ENCODE measurements at places on chromosomes 6 and 20.

DNA sequence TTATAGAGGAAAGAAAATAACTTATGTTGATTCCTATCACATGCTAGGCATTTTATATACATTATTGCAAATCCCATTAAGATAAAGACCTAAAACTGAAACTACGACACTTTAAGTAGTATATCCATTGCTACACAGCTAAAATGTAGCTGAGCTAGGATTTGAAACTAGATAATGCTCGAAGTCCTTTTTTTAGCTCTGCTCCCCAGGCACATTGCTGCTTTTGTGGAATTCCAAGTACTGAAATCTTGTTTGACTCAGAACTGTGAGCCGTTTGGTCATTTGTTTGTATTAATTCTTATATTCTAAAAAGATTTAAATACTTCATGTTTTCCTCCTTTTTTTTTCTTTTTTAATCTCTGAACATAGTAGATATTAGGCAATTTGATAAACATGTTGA is 644.8 kb downstream of the HACE1 start:
- DNase-seq, result no peak

- DNase-seq, result peak; percentile 51
Observed at GRCh38 chr20:33689973-33690372, 3.8 kb upstream of the E2F1 start.

- no peak for DNase-seq
Observed at GRCh38 chr6:117918454-117918853, 11.4 kb downstream of the SLC35F1 start.

GRCh38 chr6:103105686-103106085 is 1712.2 kb downstream of the GRIK2 start:
- DNase-seq, result no peak

DNA sequence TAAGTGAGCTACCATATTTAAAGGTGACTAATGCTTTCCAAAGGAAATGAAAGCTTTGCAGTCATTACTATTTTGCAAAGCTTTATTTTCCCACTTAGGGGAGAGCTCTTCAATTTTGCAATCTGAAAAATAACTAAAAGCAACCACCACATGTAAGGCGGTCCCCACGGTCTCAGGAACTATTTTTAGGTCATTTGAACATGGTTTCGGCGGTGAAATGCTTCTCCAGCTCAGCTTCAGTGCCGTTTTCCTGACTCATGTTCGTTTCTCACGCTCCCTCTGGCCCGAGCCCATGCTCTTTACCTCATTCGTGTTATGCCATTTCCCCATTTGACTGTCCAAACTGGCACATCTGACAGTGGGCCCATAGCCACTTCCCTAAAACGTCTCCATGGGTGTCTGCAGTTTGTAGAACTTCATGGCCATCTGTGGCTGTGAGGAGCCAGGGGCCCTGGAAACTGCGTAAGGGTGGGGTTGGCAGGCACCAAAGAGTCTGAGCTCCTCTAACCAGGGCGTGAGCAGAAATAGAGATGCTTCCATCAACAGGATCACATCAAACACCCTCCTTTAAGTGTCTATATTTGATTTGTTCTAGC is 46.5 kb downstream of the ADTRP start:
- peak; percentile 46 for DNase-seq

DNA sequence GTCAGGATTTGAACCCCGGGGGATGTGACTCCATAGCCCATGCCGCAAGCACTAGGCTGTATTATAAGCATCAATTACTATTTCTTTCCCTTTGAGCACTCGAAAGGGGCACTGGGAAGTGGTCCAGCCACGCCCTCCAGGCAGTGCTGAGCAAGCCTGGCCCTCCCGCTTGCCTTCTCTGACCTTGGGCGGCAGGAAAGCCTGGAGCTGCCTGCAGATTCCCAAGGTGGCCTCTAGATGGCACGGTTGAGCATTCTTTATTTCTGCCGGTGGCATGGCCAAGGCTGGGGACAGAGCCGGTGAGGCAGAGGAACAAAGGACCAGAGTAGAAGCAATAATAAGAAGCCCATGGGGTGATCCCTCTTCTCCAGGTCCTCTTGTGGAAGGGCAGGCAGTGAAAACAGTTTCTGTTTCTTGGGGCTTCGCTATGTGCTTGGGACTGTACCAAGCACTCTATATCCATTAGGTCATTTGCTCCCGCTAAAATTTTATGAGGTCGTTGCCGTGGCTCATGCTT is 32.0 kb downstream of the ARHGAP40 start:
- peak; percentile 62 for DNase-seq

DNA sequence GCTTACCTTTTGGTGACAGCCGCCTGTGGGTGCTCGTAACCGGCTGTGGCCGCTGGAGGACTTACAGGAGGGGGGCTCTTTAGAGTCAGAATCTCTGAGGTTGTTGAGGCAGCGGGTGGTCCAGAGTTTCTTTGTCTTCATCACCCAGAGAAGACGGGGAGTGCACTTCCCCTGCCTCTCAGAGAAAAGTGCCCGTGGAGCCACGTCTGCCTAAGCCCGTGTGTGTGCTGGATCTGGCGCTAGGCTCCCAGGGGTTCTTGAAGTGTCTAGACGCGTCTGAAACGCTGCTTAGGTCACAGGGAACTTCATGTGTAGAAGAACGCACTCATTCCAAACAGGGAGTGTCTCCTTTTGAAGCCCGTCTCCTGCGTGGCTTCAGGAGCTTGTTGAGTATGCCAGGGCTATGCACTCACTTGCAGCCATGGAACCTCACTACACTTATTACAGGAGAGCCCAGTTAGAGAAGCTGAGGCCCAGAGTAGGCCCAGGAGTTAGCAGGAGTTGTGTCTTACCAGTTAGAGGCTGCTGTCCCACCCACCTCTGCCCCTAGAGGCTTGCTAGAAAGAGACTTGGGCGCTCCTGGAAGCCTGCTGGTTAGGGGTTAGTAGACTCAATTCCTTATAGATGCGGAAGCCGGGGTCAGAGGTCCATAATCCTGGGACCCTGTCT is 1.3 kb downstream of the LSM14B start:
- no peak for DNase-seq

DNA sequence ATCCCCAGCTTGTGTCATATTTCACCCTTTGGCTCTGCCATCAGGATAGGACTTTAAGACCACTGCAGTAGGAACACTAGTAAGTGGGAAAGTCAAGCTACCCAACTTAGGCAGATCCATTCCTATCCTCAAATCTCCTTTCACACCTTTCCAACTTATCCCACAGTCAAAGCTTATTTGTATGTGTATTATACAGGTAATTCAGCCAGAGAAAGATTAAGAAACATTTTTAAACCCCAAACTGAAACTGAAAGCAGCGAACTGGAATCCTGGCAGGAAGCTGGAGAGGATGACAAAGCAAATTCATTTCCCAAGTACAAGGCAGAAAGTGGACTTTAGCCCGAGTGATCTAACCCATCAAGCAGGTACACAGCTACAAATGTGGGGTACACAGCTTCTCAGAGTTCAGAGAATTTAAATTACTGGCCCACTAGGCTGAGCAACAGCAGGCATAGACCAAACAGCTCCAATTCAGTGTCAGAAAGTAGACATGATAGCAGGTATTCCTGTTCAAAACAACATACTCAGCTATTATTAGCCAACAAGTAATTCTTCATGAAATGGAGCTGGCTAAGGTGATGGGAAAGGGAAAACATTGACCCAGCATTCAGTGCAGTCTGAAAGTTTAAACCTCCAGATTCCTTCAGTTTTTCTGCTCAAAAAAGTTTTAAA is 39.1 kb downstream of the ILRUN start:
- DNase-seq, result peak; percentile 55

DNA sequence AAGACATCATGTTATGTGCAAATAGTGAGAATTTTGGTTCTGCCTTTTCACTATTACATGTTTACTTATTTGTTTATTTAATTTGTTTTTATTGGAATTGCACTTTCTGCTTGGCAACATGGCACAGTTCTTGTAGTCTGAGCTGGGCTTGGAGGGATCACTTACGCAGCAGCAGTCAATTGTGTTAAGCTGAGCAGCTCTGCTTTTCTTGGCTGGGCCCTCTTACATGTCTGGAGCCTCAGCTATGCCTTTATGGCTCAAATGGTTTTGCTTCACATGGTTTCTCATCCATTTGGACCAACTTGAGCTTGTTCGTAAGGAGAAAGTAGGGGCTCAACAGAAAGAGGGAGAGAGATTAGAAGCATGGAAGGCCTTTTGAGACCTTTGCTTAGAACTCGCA is 327.5 kb upstream of the EPHA7 start:
- DNase-seq, result no peak

DNA sequence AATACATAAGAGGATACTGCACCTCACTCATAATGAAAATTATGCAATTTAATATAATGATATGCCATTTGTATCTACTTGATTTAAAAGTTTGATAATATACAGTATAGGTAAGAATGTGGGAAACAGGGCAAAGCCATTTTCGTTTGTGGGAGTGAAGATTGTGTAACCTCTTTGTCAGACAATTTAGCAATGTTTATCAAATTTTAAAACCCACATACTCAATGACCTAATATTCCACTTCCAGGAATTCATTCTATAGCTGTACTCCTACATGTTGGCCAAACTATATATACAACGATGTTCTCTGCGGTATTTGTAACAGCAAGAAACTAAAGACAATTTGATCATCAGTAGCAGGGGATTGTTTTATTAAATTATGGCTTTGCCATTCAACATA is 17.8 kb upstream of the FKBP5 start:
- DNase-seq, result no peak

GRCh38 chr6:131199568-131200272 is 64.5 kb downstream of the AKAP7 start:
- DNase-seq, result peak; percentile 89

- DNase-seq, result no peak
Observed at GRCh38 chr20:60629206-60629605, 622.9 kb upstream of the CDH4 start.

DNA sequence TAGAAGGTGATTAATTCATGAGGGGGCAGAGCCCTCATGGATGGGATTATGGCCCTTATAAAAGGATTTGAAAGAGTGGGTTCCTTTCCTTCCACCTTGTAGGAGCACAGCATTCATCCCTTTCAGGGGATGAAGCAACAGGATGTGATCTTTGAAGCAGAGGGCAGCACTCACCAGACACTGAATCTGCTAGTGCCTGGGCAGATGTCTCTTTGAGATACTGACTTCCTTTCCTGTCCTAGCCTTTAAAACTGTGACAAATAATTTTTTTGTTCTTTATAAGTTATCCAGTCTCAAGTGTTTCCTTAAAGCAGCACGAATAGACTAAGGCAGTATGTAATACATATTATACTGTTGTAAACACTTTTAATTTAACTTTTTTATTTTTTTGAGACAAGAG is 538.6 kb upstream of the RNF217 start:
- DNase-seq, result no peak

DNA sequence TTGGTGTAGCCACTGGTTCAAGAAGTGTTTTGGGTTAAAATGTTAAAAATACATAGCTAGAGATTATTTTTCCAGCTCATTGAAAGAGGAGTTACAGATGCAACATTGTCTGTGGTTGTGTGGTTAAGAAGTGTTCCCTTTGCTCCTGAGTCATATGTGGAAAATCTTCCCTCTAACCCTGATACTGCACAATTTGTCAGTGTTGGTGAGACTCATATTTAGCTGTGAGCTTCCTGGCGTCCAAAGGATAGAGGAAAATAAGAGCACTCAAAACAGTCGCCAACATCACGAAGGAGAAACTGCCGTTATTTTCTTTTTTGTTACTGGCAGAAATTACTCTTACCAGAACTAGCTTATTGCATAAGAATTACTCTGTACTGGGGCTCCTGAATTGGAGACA is 250.4 kb downstream of the CDH4 start:
- DNase-seq, result no peak

DNA sequence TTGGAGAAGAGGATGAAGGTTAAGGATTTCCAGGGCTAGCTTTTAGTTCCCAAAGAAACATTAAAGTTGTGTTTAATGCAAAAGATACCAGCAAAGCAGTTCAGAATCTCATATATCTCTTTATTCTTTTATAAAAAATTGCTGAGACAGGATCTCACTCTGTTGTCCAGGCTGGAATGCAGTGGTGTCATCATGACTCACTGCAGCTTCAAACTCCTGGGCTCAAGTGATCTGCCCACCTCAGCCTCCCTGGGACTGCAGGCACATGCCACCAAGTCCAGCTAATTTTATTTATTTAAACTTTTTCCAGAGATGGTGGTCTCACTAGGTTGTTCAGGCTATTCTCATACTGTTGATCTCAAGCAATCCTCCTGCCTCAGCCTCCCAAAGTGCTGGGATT is 41.1 kb upstream of the CAP2 start:
- DNase-seq, result no peak

DNA sequence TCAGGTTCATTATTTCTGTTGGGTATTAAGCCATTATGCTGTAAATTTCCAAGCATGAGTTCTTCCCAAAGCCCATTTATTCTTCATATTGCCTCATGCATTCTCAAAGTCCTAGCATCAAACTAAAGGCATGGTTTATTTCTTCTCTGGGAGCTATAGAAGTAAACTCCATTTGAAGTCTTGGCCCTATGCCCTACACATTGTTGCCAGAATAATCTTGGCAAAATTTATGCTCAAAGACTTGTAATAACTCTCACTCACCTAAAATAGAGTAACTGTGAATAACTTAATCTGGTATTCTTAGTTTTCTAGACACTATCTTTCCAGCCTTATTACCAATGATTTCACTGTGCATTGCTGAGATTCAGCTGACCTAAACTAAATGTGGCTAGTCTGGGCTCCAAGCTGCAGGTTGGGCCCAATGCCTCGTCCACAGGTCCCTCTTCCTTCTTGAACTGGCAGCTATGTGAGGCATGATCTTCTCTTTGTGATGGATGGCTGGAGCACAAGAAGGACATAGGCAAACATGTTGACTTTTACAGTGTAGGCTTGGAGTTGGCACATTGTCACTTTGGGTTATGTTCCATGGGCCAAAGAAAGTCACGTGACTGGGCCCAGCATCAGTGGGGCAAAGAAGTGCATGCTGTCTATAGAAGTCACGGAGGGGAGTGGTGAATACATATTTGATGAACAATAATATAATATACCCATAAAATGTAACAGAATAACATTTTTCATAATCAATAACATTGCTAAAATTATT is 39.1 kb upstream of the ANKEF1 start:
- no peak for DNase-seq

DNA sequence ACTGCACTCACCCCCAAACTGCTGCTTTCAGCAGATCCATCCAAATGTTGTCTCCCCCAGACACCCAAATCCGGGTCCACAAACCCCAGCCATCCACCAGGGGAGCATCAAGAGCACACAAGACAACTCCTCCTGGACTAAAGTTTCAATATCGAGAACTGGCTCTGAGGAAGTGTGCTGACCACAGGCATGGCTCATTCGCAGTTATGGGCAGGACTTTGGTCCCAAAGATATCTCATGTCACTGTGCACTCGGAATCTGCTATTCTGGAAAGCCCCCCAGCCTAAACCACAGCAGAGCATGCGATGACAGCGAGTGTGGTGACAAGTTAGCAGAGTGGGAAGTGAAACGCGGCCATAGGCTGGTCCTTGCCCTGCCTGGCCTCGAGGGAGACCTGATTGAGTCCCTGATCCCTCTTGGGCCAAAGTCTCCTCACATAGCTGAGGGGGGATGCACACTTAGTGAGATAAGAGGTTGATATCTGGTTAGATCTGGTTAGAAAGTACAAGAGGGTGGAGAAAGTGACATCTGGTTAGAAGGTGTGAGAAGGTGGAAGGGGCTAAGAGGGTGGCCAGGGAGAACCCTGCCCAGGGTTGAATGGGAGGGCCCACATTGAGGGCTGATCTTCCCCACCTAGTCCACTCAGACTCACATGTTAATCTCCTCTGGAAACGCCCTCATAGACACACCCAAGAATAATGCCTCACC is 149.7 kb downstream of the MRPL14 start:
- peak; percentile 31 for DNase-seq
